ENCODE measurements at places on chromosomes 11 and 22.

- no peak for DNase-seq
These were observed 75.7 kb upstream of the E2F8 start for GRCh38 chr11:19316434-19316833.

- DNase-seq: no peak
These were observed 22.2 kb downstream of the MUC6 start for GRCh38 chr11:1014276-1014675.

GRCh38 chr11:63999349-64000025, 13.2 kb downstream of the OTUB1 start:
- DNase-seq: peak; percentile 72

DNA sequence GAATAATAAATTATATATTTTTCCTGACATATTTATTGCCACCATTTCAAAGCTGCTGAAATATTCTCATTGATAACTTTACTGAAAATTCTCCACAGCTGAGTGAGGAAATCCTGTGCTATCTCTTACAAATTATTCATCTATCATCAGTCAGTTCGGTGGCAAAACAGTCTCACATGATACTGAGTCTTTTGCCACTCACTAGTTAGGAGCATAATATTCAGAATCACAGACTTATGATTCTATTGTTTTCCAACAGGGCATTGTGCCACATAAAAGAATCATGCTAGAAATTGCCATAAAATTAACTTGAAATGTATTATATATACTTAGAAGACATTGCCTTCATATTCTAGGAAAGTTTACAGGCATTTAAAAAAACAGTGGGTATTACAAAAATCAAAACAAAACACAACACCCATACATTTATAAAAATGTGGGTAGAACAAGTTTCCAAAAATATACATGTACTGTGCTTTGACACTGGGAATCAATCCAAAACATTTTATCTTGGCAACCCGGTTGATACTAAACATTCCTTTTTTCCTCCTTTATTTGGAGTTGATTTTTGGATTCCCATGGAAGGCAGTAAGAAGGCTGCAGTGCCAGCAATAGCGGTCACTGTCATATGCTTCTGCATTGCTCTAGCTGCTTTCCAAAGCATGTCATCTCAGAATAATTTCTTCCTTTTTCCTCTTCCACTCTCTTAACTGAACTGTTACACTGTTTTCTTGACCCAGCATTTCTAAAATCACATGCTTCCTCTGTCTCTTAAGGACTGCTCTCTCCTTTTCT, 42.5 kb downstream of the ATG16L2 start:
- DNase-seq: no peak

DNA sequence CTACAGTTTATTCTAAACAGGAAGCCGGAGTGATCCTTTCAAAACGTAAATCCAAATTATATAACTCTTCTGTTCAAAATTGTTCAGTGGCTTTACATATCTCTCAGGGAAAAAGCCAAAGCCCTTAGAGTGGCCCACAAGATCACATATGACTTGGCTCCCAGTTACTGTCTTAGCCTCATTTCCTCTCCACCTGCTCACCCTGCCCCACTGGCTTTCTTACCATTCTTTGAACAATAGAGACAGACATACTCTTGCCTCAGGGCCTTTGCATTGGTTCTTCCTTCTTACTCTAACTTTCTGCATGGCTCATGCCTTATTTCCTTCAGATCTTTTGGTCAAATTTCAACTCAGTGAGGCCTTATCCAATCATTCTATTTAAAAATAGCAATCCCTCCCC, 52.1 kb downstream of the STIM1 start:
- DNase-seq: no peak

DNA sequence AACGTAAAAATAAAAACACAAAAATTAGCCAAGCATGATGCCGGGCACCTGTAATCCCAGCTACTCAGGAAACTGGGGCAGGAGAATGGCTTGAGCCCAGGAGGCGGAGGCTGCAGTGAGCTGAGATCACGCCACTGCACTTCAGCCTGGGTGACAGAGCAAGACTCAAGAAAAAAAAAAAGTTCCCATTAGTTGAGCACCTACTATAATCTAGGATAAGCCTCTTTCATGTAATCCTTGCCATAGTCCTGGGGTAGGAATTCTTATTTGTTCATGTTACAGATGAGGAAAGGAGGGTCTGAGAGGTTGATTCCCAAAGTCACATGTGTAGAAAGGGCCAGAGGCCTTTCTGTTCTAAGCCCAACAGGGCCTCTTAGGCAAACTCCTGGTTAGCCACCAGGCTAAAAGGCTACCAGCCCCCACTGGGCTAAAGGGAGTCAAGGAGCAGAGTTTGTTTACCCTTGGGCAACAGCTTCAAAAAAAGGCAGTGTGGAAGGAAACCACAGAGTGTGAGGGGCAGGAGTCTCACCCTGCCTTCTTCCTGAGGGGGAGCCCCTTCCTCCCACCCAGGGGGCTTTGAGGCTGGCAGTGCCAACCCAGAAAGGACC, 21.6 kb upstream of the CSNK1E start:
- no peak for DNase-seq

DNA sequence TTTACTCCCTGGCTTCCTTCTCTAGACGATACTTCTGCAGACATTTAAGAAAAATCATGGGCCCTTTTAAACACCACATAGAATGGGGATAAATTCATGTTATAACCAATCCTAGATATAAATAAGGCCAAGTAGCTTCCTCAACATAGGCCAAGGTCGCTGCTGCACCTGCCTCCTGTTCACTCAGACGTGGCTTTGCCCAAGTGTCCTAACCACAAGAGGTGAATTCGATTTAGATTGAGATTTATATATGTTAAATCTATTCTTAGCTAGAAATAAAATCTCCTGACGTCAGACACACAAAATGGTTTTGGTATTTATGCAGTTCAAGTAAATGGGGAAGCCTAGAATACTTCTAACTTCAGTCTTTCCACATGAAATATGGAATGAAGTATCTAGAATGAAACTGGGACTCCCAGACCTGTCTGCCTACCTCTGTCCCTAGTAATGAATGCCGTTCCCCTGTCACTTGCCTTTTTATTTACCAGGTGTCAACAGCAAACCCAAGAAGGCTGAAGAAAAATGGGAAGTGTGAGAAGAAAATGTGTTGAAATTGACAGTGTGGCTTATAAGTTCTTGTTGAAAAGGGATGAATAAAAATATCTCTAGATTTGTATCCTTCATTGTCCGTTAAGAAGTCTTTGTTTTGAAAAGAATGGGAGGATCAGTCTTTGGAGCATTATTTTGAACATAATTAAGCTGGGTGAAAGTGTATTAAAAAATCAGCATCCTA, 131.8 kb downstream of the HIPK3 start:
- DNase-seq: no peak

GRCh38 chr22:20191000-20191515, 40.2 kb upstream of the CCDC188 start:
- no peak for DNase-seq

GRCh38 chr11:131665344-131665968, 295.0 kb downstream of the NTM start:
- DNase-seq: no peak

DNA sequence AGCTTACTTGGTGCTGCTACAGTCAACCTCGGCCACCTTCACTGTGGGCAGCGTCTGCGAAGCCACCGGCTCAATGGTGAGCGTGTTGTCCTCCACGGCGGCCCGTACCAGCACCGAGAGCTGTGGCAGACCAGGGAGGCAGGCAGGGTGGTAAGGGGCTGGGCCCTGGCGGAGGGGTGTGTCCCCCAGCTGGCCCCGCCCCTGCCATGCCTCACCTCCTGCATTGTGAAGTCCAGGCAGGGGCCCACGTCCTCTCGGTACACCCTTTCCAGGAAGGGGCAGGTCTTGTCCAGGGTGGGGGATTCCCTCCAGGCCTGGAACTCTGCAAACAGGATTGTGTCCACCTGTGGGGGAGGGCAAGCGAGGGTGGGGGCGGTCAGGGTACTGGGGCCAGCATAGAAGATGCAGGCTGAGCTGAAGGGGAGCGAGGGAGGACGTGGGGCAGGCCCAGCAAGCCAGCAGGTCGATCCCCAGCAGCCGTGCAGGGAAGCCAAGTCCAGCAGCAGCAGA, 12.8 kb downstream of the RAB3IL1 start:
- DNase-seq: no peak

GRCh38 chr11:83836883-83837654, 550.9 kb upstream of the CCDC90B start:
- no peak for DNase-seq

DNA sequence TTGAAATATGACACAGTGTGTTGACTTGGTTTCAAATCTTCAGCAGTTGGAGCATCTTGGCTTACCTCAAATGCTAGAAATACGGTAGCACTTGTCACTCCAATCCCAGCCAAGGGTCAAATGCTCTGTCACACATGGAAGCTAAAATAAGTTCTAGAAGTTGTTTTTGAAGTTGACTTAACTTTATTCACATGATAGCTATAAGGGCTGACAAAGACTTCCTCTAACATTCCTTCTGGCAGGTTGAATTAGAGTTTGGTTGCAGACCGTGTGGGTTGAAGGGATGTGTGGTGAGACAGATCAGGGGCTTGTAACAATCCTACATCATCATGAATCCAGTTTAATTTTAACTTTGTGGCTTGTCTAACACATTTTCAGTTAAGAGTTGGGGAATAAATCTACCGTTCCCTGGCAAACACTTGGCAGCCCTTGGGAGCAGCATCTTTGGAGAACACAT, 4.6 kb downstream of the SLN start:
- no peak for DNase-seq

DNA sequence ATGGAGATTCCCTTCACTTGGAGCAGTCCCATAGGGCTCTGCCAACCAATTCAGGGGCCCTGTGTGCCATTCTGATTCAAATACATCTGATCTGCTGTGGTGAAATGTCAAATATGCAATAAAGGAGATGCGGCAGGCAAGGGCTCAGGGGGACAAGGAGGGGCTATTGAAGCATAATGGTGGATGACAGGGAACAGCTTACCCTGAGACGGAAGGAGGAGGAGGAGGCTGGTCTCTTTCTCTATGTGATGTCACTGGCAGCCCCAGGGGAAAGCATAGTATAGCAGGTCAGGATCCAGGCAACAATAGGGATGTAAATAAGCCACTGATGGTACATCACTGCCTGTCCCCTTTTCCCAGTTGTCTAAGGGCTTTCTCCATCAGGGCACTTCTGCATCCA, 350.9 kb upstream of the SYN3 start:
- no peak for DNase-seq

DNA sequence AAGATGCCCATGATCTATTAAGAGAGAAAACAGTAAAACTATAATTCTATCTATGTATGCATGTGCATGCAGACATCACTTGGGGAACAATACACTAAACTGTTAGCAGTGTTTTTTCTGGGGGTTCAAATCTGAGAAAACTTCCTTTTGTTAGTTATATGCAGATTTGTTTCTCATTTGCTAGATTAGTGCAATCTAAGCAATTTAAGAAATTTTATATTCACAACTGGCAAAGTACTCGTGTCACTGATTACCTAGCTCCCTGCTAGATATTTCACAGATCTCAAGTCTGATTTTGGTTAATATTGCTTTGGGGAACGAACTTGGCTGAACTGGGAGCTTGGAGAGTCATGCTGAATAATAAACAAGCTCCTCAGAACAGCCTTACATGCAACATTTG, 14.9 kb upstream of the OSBP start:
- no peak for DNase-seq

DNA sequence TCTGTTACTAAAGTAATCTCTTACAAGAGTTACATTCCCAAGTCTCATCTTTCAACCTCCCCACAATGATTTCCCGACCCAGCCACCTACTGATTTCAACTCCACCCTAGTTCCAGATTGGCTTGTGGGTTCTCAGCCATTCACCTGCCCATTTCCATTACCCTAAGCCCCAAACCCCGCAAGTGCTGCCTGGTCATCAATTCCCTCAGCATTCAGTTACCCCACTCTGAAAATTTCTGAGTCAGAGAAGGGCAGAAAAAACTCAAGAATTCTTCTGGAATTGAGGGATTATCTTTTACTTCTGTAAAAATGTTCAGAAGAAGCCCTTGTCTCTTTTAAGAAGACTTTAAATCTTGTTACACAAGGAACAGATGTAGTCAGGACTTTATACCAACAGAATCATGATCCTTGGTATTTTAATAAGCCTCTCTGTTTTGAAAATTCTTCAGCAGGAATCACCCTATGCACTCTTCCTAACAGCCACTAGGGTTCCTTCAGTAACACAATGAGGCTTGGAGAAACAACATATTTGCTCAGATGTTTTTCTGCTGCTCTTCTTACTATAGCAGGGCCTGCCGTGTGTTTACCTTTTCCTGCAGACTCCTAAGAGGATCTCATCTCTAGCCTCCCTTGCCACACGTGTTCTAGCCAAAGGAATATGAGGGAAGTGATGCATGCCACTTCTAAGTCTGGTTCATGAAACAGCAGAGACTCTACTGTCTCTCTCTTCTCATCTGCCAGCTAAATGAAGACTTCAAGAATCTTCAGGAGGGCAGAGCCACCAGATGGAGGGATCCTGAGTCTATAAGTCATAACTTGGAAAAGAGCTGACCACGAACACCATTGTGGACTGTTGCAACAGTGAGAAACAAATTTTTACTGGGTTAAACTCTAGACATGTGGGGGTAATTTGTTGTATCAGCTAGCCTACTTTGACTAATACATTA, 29.3 kb upstream of the PAMR1 start:
- DNase-seq: no peak

DNA sequence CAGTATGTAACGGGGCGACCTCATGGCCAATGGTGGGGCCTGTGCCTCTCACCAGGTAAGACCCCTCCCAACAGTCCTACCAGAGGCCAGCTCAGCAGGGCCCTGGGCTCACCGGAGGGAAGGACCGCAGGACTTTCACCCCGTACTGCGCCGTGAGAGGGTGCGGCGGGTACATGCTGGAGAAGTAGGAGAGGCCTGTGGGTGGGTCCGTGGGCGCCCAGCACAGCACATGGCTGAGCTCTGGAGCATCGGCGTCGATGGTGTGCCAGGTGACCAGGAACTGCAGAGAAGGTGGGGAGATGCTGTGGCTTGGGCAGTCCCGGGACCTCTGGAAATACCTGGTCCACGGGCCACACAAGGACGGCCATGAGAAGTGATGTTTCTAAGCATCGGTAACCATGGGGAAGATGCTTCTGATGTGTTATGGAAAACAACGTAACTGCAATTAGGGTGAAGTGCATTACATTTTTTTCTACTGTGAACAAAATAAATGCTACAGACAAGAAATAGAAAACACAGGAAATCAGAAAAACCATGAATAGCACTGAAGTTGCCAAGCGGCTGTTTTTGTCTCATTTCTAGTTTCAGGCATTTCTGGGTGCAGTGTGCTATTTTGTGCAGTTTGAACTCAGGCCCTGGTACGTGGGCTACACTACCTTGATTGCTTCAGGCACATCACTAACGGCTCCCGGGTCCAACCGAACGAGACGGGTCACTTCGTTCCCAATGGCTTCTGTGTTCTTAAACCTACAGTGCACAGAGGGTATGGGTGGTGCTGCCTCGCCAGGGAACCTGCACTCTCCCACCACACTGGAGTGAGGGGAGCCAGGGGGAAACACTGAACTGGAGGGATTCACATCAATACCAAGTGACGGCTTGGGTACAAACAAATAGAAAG, 46.5 kb upstream of the SERPIND1 start:
- DNase-seq: no peak

- no peak for DNase-seq
These were observed 41.2 kb downstream of the MYEOV start for GRCh38 chr11:69335007-69335780.

- DNase-seq: no peak
These were observed 101.6 kb downstream of the SWAP70 start for GRCh38 chr11:9765320-9766101.

GRCh38 chr11:30753994-30754393, 167.8 kb upstream of the MPPED2 start:
- no peak for DNase-seq

- no peak for DNase-seq
These were observed 58.6 kb downstream of the CABIN1 start for GRCh38 chr22:24069721-24070120.
